ENCODE measurements at places on chromosomes 3 and 15.
A peak's percentile ranks its signal among the peaks of the same experiment; 100 is the strongest.

DNA sequence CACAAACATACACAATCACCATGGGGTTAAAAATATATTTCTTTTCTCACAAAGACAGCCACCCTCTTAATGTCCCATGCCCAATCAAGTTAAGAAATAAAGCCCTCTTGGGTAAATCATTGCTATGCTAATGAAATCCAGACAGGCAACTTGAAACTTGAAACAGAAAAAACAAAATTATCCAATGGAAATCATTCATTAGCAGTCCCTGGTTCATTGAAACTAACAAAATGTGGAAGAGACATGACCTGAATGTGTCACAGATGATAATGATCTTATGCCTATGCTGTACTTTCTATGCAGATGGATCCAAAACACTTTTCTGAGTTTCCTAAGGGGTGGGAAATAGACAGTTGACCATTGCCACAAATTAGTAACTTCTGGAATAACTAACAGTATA, 983.7 kb downstream of the MCTP2 start:
- DNase-seq: no peak

- DNase-seq: no peak
These were observed 29.4 kb upstream of the SLCO2A1 start for GRCh38 chr3:134059035-134059601.

GRCh38 chr3:13530241-13531009, 18.5 kb upstream of the FBLN2 start:
- no peak for DNase-seq

GRCh38 chr3:188819939-188820338, 351.8 kb upstream of the TPRG1 start:
- DNase-seq: peak; percentile 45

GRCh38 chr3:190983875-190984274, 121.4 kb upstream of the GMNC start:
- no peak for DNase-seq

GRCh38 chr3:123028233-123028828, 768 bp upstream of the SEMA5B start:
- peak; percentile 68 for DNase-seq

- DNase-seq: peak; percentile 83
These were observed 103.8 kb downstream of the RBMS3 start for GRCh38 chr3:29384640-29385039.

GRCh38 chr3:42507252-42507651, 4.8 kb downstream of the VIPR1 start:
- DNase-seq: no peak

DNA sequence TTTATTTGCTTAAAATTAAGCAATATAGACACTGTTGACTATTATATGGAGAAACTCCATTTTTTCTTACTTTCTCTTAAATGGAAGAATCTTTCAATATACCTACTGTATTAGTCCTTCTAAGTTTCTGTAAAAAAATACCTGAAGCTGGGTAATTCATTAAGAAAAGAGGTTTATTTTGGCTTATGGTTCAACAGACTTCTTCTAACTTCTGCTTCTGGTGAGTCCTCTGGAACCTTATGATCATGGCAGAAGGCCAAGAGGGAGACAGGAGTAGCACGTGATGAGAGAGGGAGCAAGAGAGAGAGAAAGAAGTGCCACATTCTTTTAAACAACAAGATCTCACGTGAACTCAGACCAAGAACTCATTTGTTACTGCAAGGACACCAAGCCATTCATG, 573.3 kb downstream of the MCTP2 start:
- no peak for DNase-seq

DNA sequence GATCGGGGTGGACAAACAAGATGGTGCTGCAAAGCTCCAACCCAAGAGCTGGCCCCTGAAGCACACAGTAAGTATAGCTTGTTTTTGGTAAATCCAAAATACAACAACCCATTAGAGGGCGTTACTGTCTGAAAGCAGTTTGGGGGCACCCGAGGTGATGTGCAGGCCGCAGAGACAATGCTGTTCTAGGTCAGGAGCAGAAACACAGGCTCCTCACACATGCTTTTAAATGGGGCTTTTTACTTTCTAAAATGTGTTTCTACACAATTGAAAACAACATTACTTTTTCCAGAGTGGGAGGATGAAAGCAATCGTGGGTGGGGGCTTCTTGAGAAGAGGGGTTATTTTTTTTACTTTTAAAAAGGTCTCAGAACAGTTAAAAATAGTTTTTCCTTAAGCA, 1029.3 kb upstream of the CFAP20DC start:
- no peak for DNase-seq
